Stimulated activated CD8-positive, alpha-beta memory T cell treated with anti-CD3 and anti-CD28 coated beads, Interleukin-12 subunit alpha, Interleukin-12 subunit beta, amount 100 ng/mL, for 4 hours (primary cell): ENCODE measurements at places on chromosomes 7 and 10.
A peak's percentile ranks its signal among the peaks of the same experiment; 100 is the strongest.

- no peak for DNase-seq
These were observed 247.7 kb downstream of the IPMK start for GRCh38 chr10:58019863-58020537.

DNA sequence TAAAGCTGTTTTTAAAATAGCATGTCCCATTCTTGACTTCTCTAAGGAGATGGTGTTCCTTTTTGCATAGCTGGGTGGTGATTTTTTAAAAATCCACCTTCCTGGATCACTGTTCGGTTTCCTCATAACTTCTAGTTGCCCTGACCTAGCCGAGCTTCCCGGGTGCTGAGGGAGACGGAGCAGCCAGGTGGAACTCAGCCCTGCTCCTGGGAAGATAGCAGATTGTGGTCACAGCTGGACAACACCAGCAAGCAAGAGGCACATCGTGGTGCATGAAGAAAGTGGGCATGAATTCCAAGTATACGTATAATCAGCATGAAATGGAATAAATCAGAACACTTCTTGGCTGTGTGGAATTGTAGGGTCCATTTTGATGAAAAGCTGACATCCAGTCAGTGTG, 73.5 kb upstream of the RSU1 start:
- no peak for DNase-seq

- no peak for DNase-seq
These were observed 19.0 kb downstream of the PIK3AP1 start for GRCh38 chr10:96701265-96701664.

DNA sequence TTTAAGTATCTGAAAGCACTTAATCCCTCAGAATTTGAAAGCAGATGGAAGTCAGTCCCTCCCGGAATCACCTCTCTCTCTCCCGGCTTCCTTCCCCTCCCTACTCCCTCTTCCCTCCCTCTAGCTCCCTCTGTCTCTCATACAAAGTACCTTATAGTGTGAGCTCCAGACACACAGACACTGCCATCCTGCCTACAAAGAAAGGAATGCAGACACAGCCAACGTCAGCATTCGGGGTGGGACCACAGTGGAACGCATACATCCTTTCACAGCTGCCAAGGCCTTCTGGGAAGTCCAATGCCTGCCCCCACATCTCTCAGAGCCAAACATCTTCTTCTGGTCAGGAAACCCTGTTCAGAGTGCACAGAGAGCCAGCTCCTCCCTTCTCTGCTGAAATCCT, 9.3 kb downstream of the NOD1 start:
- no peak for DNase-seq

DNA sequence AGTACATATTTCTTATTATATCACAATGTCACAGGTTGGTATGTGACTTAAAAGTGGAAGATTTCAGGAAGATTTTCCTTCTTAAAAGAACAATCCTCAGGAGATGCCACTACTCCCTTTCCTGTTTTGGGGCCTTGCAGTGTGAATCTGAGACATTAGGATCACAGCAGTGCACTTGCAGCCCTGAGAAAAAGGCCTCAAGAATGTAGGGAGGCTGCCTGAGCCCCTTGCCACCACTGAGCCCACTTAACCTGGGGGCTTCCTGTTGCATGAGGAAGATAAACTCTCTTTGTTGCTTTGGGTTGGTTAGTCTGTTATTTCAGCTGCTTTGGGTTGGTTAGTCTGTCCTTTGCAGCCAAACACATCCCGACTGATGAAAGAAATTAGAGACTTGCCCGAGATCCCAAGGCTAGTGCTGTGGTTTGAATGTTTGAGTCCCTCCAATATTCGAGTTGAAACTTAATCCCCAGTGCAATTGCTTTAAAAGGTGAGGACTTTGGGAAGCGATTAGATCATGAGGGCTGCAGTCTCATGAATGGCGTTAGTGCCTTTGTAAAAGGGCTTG, 151.3 kb upstream of the SP4 start:
- DNase-seq: no peak

- DNase-seq: no peak
These were observed 2.8 kb upstream of the CUL1 start for GRCh38 chr7:148695953-148696352.

DNA sequence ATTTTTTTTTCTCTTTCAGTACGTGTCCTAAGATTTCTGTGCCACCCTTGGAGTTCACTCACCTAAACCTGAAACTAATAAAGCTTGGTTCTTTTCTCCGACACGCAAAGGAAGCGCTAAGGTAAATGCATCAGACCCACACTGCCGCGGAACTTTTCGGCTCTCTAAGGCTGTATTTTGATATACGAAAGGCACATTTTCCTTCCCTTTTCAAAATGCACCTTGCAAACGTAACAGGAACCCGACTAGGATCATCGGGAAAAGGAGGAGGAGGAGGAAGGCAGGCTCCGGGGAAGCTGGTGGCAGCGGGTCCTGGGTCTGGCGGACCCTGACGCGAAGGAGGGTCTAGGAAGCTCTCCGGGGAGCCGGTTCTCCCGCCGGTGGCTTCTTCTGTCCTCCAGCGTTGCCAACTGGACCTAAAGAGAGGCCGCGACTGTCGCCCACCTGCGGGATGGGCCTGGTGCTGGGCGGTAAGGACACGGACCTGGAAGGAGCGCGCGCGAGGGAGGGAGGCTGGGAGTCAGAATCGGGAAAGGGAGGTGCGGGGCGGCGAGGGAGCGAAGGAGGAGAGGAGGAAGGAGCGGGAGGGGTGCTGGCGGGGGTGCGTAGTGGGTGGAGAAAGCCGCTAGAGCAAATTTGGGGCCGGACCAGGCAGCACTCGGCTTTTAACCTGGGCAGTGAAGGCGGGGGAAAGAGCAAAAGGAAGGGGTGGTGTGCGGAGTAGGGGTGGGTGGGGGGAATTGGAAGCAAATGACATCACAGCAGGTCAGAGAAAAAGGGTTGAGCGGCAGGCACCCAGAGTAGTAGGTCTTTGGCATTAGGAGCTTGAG, at the start of gene CFTR:
Gene CFTR (plus strand): TSS at position 801 of the 830 bp plus-strand sequence. CDS start 70 bp downstream, outside the sequence.
- no peak for DNase-seq

GRCh38 chr10:75018251-75018650, 93.2 kb upstream of the SAMD8 start:
- DNase-seq: peak; percentile 12

GRCh38 chr7:120729245-120729644, 128.7 kb downstream of the TSPAN12 start:
- no peak for DNase-seq

DNA sequence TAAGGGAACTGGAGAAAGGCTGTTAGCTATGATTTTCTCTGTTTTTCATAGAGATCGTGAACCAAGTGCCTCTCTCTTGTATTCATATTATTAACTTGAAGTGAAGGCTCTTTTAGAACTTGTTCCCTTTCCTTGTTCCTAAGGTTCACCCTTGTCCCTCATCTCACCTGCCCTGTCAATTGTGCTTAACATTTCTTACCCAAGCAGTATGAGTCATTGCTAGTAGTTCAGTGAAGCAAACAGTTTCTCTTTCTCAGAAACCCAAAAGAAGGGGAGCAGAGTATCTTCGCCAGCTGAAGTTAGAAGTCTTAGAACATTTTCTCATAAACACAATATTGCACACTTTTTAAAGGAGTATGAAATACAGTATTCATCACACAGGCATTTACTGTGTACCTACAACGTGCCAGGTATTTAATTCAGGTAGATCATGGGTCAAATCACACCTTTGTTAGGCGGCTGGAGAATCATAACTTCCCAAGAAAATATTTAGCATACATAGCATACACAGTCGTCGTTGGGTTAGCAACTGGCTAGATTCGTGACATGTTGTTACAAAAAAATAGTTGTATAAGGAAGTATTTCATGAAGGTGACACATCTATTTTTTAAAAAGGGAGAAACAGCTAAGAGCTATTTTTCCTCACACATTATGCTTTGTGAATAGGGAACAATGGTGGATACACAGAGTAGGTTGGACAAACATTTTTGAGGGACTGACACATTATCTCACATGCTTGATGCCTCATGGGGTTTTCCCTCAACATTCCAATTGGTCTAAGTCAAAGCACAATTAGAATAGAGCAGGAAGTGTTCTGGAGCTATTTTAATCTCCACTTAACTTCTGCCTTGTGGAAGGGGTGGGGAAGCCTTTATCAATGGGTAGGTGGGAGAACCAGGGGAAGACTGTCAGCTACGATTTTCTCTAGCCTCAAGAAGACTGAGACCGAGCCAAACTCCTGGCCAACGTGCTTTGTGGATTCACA, 13.2 kb downstream of the HDAC9 start:
- no peak for DNase-seq

DNA sequence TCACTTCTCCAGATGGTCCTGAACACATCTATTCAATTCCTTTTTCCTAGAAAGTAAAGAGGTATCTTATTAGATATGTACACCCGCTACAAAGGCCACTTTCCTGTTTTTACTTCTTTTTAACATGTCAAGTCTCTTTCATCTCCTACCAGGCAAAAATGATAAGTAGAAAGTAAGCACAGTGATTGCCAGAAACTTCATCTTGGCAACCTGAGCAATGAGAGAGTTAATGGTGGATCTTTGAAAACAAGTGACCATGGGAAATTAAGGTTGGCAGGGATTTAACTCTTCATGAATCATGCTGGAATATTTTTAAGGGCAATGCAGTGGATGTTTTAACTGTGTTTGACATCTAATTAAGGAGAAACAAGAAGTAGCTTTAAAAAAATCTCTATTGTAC, 2.7 kb downstream of the SEMA3A start:
- DNase-seq: no peak

DNA sequence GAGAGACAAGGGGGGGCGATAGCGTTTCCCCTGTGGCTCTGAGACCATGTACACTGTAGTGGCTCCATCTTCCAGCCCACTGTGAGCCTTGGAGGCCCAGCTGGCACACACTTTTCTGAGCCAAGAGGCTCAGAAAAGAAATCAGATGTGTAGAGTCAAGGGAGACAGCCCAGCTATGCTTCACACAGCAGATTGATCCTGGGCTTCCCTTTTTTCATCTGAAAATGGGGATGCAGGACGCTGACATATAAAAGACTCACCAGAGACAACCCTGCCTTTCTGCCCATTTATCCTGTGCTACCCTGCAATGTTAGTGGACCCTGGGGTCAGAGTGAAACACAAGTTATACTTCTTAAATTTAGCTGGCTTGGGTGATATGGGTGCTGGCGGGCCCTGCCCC, 14.3 kb downstream of the TMEM273 start:
- DNase-seq: no peak

DNA sequence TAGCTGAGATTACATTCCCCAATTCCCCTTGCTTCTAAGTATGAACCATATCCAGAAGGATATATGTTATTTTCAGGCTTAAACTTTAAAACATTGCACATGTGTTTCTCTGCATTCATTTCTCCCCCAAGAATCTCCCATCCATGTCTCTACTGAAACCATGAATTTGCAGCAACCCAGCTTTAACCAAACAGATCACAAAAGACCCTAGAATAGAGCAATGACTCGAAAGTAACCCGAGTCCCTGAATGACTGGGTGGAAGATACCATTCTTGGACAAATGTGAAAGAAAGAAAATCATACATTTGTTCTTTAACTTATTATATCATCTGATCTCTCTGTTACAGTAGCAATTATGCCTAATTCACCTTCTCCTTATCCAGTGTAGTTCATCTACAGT, 278.7 kb downstream of the IPMK start:
- DNase-seq: no peak

DNA sequence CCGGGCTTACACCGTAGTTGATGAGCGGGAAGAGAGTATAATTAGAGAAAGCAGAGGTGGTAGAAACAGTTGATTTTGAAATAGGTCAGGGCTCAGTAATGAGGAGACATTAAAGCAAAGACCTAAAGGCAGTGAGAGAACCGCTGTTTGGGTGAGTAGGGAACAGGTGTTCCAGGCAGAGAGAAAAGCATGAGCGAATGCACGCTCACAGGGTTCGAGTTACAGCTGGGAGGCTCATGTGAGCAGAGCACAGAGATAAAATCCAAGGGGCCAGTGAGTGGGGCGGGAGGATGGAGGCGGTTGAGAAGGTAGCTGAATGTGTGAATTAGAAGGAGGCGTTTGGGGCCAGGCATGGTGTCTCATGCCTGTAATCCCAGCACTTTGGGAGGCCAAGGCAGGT, 39.9 kb downstream of the APBB1IP start:
- no peak for DNase-seq

DNA sequence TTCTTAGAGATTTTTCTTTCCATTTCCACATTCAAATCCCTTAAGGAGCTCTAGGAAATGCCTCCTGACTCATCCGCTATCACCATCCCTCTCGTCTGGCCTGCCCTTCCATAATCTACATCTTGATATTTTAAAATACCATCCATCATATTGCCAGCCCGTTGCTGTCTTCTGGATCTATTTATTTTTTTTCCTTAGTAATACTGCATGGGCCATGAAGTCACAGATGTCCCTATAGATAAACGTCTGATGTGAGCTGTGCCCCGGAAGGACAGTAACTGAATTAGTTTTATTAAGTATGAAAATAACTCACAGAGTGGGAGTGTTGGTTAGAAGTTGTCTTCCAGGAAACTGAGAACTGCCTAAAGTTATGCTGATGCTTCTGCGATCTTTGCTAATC, 76.2 kb downstream of the KLF6 start:
- DNase-seq: no peak
